ENCODE measurements at places on chromosomes 5 and 9.

GRCh38 chr5:111774525-111774924, 17.5 kb upstream of the NREP start:
- no peak for DNase-seq

GRCh38 chr9:110049699-110050450, 158.1 kb downstream of the C9orf152 start:
- DNase-seq: no peak

GRCh38 chr5:11384441-11385250, 519.6 kb downstream of the CTNND2 start:
- no peak for DNase-seq

DNA sequence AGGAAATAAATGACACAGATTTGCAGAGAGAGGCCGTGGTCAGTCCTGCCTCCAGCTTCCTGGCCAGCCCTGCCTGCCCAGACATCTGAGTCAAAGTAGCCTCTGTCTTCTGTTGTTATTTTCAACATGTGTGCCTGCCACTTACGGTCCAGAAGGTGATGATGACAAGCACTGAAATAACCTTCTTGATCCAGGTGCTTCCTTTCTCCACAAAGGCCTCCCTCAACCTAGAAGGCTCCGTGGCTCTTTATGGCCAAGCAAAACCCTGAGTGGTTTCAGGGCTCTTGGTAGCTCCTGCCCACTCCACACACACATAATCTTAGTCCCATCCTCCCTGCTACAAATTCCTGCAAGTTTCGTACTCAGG, 34.1 kb upstream of the SLC6A19 start:
- DNase-seq: no peak

DNA sequence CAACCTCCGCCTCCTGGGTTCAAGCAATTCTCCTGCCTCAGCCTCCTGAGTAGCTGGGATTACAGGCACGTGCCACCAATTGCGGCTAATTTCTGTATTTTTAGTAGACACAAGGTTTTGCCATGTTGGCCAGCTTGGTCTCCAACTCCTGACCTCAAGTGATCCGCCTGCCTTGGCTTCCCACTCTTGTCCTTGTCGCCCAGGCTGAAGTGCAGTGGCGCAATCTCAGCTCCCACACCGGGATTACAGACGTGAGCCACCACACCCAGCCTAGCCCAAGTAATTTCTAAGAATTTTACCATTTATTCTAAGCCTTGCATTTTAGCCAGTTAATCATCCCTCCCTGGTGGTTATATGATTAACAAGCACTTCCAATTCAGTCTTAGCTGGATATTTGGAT, 11.0 kb downstream of the NAIP start:
- no peak for DNase-seq

DNA sequence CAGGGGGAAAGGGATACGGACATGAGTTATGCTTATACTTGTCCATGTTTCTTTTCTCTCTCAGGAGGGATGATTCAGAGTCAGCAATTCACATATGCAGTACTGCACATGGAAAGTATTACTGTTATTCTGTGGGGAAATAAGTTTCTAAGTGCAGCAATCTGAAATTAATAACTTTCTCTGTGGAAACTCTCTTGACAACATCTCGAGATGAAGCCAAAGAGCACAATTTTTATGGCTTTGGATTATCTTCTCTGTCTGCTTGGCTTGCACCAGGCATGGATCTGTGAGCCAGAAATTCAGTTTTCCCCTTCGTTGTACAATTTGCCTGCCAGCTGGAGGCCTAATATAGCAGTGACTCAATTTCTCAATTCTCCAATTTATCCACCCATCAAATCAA, 2.5 kb upstream of the NDFIP1 start:
- DNase-seq: no peak

GRCh38 chr9:113125386-113126035, 25.3 kb upstream of the SLC31A2 start:
- DNase-seq: no peak

DNA sequence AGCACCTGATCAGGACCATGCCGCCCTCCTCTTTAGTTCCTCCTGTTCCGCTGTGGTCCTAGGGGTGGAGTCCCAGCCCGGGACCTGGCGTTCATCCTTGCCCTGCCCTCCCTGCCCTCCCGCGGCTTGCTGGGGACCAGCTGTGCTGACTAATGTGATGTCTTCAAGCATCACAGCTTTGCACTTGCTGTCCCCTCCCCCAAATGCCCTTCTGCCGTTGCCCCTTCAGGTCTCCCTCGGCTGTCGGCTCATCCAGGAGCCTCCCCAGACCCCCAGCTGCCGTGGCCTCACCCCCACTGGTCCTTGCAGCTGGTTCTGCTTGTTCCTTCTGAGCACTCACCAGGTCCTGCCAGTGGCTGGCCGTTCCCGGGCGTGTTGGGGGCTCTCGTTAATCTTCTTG, 19.9 kb downstream of the RXRA start:
- DNase-seq: no peak

GRCh38 chr5:64987768-64988167, 219.0 kb downstream of the CWC27 start:
- no peak for DNase-seq

DNA sequence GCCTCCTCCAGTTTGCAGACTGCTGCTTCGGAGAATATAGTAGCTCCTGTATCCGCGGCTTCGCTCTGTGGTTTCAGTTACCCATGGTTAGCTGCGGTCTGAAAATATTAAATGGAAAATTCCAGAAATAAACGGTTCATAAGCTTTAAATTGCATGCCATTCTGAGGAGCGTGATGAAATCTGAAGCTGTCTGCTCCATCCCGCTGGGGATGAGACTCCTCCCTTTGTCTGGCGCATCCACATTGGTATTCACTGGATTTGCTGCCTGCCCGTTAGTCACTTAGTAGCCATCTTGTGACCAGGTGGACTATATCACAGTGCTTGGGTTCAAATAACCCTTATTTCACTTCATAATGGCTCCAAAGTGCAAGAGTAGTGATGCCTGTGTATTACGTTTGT, 36.3 kb downstream of the MSX2 start:
- DNase-seq: no peak

- DNase-seq: no peak
These were observed 78.8 kb downstream of the GIN1 start for GRCh38 chr5:103041071-103041676.

DNA sequence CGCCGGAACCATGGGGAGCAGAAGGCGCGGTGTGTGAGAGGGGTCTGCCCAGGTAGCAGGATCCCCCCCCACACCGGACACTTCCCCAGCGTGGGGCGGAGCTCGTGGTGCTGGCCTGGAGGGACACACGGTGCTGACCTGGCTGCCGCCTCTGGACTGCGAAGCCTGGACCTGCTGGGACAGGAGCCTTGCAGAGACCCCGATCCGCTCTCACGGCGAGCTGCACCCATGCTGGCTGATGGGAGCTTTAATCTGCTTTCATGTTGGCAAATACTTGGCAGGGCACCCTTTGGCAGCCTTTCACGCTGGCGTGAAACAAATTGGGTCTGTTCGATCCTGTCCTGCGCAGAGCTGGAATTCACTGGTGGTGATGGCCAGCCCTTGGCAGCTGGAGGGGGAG, 7.4 kb downstream of the NKD2 start:
- no peak for DNase-seq

GRCh38 chr9:134167530-134167931, 3.2 kb upstream of the RNU6ATAC start:
- no peak for DNase-seq

- no peak for DNase-seq
These were observed 107.6 kb downstream of the SYK start for GRCh38 chr9:90909225-90909624.

DNA sequence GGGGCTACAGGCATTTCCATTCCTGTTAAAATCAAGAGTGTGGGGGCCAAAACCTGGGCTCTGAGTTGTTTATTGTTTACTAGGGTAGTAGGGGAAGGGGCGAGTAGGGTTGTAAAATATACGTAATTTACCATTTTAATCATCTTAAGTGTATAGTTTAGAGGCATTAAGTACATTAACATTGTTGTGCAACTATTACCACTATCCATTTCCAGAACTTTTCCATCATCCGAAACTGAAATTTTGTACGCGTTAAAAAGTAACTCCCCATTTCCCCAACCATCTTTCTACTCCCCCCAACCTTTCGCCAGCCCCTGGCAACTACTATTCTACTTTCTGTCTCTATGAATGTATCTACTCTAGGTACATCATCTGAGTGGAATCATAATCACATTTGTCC, 3.6 kb upstream of the FOXD1 start:
- DNase-seq: no peak

GRCh38 chr9:86731511-86732063, 215.7 kb downstream of the GAS1 start:
- DNase-seq: no peak

DNA sequence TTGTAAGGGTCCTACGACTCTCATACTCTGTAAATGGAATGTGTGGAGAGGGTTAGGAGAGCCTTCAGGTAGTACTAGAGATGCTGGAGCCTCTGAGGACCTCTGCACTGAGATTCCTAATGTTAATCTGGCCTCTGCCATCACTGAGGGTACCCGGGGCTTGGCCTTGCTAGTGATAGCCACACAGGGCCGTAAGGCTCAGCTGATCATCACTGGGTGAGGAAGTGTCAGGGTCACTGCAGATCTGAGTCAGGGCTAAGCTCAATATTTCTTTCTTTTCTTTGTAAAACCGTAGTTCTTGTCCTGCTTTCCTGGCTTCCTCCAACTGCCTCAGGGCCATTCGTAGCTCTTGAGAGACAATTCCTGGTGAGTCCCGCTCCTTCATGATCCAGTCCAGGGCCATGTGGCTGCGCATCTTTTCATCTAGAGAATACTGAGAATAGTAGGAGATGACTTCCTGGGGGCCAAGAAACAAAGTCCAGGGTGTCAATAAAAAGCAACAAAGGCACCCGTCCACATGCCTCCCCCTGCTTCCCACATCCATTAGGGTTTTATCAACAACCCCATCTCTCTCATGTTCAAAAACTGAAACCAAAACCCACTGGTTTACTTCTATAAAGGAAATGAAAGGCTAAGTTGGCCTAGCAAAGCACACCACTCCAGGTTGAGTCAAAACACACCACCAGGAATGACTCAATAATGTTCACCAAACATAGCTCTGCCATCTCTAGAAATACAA, 47.7 kb downstream of the LIX1 start:
- DNase-seq: no peak

- no peak for DNase-seq
These were observed 185.7 kb downstream of the ESM1 start for GRCh38 chr5:54799645-54800044.

GRCh38 chr5:169629847-169630548, 7.1 kb upstream of the DOCK2 start:
- DNase-seq: no peak

- DNase-seq: no peak
These were observed 45.8 kb downstream of the SERINC5 start for GRCh38 chr5:80210014-80210413.

DNA sequence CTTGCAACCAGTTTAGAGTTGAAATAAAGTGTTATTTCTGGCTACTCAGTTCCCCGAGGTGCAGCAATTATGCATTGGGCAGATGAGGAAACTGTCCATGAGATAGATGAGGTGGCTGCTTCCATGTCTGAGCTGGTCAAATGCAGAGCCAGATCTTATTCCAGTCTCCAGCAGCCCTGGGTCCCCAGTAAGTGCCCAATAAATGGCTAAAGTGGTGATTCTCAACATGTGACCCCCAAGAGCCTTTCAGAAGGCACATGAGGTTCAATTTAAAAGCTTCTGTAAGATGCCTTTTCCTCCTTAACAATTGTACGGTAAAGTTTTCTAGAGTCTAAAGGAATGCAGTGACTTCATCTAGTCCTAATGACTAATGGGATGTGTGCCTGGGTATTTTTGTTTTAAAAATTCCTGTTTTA, 17.5 kb downstream of the ATOX1 start:
- no peak for DNase-seq

DNA sequence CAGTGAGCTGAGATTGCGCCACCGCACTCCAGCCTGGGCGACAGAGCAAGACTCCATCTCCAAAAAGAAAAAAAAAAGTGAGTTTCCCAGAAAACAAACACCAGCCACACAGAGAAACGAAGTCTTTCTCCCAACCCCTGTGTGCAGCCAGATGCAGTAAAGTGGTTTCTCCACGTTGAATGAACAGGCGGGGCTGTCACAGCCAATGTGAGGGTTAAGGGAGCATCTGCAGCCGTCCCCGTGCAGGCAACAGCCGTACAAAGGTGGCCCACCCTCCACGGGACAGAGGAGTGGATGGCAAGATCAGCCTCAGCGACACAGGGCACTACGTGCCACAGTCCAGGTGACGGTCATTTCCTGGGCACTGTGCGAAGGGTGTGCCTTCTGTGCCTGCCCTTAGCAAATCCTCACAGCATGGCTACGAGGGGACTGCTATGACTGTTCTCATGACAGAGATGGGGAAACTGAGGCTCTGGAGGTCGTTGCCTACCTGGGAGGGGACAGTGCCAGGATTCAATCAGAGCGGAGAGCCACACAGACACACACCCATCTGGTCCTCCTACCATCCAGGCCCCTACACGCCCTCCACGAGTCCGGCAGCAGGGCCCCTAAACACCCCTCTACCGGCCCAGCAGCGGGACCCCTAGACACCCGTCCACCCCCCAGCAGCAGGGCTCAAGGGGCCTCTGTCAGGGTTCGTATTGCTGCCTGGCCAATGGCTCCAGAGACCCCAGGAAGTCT, 2.3 kb downstream of the VAV2 start:
- DNase-seq: no peak

- no peak for DNase-seq
These were observed 39.7 kb upstream of the NKD2 start for GRCh38 chr5:968881-969280.

DNA sequence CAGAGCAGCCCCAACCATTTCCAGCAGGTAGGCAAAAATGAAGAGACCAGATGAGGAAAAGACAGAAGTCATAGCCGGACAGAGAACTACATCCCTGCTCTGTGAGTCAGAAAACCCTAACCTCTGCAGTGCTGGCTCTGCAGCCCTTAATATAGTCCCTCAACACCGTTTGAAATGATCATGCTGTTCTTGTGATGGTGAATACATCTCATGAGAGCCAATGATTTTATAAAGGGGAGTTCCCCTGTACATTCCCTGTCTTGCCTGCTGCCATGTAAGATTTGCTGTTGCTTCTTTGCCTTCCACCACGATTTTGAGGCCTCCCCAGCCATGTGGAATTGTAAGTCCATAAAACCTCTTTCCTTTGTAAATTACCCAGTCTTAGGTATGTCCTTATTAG, 216.8 kb upstream of the RFX3 start:
- DNase-seq: no peak

DNA sequence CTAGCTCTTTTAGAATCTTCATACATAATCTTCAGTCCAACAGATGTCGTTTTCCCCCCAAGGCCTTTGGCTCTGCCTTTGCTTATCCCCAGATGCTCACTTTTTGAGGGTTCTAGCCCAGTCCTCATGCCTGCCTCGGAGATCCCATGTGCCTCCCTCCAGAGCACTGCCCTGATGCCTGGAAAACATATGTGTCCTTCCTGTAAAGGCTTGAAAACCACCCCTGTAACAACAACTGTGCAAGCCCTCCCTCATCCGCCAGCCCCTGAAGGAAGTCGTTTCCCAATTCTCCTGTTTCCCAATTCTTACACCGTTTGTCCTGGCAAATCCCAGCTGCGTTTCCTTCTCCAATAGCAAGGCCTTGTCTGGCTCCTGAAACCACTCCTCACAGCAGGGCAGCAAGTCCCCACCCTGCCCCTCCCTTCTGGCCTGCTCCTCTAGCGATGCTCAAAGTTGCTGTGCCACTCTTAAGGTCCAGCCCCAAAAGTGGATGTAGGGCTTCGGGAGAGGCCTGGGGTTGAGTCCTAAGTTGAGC, 52.2 kb downstream of the SLC36A1 start:
- no peak for DNase-seq

- DNase-seq: no peak
These were observed 19.1 kb downstream of the FSD1L start for GRCh38 chr9:105466898-105467455.

Measured in vagina (tissue), 2 donors.